ENCODE measurements at places on chromosomes 1 and 21.

GRCh38 chr1:115768549-115768948, at the start of gene CASQ2:
Gene CASQ2, minus strand, starts transcription at chr1:115768714. Its CDS starts 173 bp downstream, at chr1:115768541.
- DNase-seq: no peak

DNA sequence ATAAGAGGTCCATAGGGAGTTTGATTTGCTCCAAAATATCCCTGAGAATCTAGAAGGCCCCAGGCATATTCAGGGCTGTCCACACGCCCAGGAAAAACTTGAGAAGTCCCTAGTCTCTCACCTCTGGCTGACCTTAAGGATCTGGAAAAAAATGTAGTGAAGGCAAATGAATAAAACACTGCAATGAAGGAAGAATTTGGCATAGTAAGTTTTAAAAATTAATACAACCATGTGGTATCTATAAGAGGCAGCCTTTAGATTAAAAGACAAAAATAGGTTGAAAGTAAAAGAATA, 91.3 kb downstream of the COLGALT2 start:
- no peak for DNase-seq

DNA sequence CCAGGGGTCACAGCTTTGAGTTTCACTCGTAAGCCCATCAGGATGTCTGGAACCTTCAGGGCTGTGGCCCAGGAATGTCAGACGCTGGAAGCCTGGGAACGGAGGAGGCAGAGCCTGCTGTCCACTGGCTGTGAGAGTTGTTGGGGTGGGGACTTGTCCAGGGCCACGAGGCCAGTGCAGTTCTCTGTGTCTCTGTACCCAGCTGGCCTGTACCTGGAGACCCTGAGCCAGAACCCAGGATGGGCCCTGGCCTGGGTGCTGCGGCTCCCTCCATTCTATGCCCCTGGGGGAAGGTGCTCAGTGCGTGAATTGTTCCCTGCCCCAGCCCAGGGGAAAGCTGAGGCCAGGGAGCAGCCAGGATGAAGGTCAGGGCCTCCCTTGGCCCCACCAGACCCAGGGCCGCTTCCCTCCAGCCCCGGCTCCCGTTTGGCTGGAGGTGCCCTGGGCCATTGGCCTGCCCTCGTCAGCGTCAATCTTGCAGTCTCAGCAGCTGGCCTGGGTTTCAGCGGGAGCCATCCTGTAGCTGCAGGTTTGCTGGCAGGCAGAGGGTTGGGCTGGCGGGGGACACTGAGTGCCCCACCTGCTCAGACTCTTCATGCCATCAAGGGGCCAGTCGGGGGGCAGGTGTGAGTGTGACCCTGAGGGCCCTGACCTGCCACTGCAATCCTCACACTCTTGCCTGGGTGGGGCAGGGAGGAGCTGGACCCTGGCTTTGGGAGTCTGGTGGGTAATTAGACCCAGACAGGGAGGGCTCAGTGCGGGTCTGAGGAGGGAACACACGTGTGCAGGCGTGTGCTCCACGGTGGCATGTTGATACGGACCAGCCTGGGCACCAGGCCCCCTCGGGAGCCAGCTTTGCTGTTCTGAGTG, 724 bp upstream of the CALML6 start:
- DNase-seq: no peak

DNA sequence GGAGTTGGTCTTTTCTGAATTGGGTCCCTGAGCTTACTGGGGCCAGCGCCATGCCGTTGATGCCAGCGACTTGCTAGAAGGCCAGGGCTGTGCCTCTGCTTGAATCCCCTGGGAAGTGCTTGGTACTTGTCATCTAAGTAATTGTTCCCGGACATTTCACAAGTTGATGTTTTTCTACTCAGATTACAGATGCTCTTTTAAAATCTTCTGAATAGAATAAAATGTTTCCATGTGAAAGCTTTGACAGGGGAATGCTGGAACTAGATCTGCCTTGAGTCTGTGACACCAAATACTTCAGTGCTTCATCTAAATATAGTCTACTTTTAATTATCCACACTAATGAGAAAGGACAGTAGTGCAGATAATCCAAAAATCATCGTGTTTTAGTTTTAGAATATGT, 38.3 kb downstream of the PTGFRN start:
- DNase-seq: no peak

GRCh38 chr1:109199710-109200109, 14.0 kb upstream of the SARS1 start:
- DNase-seq: no peak

DNA sequence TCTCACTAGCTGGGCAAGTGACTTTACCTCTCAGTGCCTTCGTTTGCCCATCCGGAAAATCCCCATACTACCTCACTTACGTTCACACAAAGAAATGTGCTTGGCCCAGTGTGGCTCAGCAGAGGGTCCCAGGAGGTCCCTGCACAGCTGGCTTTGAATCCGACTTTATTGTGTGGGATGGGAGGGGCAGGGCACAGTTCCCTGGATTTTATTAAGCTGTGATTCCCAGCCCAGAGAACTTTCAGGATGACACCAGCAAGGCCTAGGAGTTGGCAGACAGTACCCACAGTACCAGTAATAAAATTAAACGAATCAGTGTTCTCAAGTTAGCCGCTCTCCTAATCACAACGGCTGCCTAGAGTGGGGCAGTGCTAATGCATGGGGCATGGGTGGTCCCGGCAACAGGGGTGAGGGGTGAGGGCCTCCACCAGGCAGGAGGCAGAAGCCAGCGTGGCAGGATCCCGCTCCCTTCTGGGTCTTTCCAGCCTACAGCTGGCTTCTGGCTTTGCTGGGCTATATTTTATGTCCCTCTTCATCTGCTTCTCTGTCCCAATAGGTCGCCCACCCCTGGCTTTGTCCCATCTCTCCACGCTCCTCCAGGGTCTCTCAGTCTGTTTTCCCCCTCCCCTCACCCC, 74.9 kb downstream of the VWA5B1 start:
- DNase-seq: no peak

- DNase-seq: no peak
Measured at GRCh38 chr1:202565890-202566602, 144.2 kb downstream of the SYT2 start.

DNA sequence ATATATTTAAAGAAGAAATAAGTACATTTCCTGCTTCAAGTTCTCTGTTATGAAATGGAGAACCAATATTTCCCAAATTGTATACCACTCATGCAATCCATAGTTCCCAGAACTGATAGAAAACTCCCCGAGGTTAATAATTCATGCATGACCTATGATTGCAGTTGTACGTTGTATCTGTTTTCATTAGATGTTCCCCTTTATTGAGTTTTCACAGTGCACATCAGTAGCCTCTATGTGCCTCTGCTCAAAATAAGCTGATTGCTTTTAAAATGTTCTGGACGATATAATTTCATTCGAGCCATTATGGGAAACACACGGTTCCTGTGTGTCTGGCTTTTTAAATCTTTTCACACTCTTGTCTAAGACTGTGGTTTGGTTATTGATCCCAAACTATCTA, 253.1 kb upstream of the KIAA0040 start:
- no peak for DNase-seq

- no peak for DNase-seq
Measured at GRCh38 chr1:190196020-190196419, 281.6 kb downstream of the BRINP3 start.

GRCh38 chr1:150256554-150257341, 826 bp upstream of the CA14 start:
- no peak for DNase-seq

DNA sequence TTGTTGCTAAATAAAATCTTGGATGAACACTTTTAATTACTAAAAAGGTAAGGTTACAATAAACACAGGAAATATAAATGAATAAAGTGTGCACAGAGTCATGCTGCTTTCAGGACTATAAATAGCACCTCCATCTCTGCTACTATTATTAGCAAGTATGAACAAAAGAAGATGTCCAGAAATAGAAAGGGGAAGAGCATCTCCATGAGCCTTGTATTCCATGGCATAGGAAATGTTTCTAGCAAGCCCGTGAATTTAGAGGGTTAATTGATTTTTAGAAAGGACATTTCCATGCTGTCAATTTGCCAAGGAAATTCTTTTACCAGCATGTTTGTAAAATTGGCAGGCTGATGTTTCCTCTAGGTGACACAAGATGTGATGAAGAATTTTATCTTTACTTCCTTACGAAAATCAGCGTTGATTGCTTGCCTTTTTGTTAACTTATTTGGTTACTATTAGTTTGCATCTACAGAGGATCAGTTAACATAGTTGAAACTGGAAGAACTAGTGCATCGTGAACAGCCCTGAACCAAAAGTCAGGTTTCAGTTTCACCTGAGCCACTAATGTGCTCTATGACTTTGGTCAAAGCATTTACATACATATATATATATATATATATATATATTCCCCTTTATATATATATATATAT, 45.3 kb downstream of the NR5A2 start:
- DNase-seq: no peak

- DNase-seq: no peak
Measured at GRCh38 chr1:94538243-94538827, 3.2 kb downstream of the F3 start.
